ENCODE measurements at places on chromosomes 2 and 18.

DNA sequence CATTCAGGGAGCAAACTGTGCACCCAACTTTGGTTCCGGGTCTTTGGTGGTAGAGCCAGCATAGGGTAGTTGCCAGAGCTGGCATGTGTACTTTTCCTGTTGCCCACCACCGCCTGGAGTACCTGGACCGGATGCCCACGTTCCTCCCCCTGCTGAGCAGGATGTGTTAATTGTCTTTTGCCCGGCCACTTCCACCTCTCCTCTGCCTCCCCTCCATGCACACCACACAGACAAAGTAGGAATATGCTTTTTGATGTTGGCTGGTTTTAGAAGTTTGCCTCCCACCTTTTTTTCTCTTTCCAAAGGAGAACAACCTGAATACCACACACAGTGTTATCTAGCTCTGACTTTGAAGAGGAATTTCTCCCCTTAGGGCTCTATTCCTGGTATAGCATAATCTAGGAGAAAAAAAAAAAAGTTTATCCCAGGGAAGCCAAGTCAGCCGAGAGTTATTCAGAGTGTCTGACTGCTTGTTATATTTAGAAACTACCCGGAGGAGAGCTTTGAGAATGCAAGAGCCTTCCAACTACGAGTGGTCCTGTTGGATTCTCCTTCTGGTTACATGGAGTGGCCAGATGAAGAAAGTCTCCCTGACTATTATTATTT is 111.9 kb downstream of the SETBP1 start:
- no peak for DNase-seq

DNA sequence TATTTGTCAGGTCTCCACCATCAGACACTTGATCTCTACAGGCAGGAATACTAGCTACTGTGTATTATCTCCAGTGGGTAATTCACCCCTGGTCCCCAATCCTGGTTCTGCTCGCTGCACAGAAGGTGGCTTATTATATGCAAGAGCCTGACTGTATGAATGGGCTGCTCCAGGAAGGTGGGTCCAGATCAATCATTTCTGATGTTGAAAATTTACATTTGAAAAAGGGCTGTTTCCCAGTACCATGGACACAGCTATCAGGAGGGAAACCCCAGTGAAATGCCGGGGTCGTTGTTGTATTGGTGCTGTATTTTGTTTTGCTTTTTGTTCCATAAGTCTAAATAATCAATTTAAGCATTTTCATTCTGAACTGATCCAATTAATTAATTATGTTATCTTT is 367.6 kb downstream of the RND3 start:
- DNase-seq = no peak

DNA sequence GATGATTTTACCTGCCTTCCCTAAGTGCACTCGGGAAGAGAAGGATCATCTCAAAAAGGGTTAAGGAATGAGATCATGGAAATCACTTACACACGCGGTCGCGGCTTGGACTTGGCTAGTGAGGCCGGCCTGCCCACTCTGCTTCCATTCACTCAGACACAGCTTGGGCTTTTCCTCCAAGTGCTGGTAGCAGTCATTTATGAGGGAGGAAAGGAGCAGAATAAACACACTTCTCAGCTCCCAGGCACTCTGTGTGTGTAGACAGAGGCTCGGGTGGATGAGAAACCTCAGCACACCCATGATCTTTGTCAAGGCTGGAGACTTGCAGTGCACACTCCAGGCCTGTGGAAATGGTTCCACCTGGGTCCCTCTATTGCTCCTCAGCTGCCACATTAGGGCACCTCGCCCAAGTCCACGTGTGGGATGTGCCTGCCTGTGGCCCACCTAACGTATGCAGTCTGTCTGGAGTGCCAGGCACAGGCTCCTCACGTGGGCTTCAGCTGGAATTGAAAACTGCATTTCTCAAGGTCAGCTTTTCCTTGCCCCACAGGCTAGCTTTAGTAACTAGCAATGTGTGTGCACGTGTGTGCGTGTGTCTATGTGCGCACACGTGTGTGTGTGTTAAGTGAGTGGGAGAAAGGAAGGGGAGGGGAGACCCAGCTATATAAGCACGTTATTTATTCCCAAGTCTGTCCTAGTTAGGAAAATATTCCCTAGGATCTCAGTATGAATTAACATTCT is 288.4 kb downstream of the SOX11 start:
- no peak for DNase-seq

- DNase-seq = no peak
These were observed 10.2 kb downstream of the GPAT2 start for GRCh38 chr2:96024336-96025193.

- DNase-seq = no peak
These were observed 26.2 kb downstream of the QPCT start for GRCh38 chr2:37370666-37371065.
